Stimulated activated CD4-positive, alpha-beta T cell treated with anti-CD3 and anti-CD28 coated beads, Interleukin-2, amount 100 ng/mL, for 48 hours (primary cell): ENCODE measurements at places on chromosomes 12 and 14.

- no peak for DNase-seq
These were observed 64.1 kb downstream of the TMEM132D start for GRCh38 chr12:129839679-129840078.

DNA sequence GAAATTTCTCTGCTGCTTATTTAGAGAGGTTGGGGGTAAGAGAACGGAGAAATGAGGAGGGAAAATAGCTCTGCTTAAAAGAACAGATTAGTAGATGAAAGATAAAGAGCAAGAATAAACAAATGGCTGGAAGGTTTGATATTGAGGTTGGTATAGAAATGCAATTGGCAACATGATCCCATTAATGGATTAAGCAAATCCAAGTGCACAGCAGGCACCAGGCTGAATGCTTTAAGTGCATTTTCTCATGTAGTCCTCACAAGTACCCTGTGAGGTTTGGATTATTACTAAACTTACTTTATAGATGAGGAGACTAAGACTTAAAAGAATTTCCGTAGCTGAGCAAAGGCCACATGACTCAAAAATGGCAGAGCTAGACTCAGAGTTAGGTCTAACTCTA, 76.9 kb upstream of the ATF1 start:
- no peak for DNase-seq

- no peak for DNase-seq
These were observed 65.9 kb upstream of the C14orf180 start for GRCh38 chr14:104513641-104514046.

DNA sequence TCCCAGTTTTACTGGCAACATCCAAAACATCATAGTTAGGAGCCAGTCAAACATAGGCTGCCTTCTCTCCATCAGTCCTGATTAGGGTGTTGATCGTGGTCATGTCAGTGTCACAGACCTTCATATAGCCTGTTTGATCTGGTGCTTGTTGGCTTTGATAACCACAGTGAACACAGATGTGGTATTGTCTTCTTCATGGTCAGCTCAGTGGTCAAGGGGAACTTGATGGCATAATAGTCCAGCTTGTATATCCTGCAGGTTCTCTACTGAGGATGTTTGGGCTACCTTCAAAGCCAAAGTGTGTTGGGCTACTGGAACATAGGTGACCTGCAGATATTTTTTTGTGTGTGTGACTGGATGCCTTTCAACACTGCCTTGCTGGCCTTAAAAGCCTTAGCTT, 21.7 kb downstream of the PRORP start:
- DNase-seq: no peak

DNA sequence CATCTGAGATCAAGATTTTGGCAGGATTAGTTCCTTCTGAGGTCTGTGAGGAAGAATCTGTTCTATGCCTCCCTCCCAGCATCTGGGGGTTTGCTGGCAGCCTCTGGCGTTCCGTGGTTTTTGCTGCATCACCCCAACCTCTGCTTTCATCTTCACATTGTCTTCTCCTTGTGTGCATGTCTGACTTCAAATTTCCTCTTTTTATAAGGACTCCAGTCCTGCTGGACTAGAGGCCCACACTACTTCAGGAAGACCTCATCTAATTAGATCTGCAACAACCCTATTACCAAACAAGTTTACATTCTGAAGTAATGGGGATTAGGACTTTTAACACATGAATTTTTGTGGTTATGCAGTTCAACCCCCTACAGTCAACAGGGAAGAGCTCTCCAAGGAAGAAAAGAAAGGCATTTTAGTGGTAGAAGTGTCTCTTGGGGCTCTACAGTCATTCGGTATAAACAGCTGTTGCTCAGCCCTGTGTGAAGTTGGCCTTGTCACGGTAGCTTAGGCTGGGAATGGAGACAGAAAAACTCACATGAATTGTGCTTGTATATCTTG, 89.7 kb downstream of the CAND1 start:
- DNase-seq: no peak
